ENCODE measurements at places on chromosomes 13 and 19.

DNA sequence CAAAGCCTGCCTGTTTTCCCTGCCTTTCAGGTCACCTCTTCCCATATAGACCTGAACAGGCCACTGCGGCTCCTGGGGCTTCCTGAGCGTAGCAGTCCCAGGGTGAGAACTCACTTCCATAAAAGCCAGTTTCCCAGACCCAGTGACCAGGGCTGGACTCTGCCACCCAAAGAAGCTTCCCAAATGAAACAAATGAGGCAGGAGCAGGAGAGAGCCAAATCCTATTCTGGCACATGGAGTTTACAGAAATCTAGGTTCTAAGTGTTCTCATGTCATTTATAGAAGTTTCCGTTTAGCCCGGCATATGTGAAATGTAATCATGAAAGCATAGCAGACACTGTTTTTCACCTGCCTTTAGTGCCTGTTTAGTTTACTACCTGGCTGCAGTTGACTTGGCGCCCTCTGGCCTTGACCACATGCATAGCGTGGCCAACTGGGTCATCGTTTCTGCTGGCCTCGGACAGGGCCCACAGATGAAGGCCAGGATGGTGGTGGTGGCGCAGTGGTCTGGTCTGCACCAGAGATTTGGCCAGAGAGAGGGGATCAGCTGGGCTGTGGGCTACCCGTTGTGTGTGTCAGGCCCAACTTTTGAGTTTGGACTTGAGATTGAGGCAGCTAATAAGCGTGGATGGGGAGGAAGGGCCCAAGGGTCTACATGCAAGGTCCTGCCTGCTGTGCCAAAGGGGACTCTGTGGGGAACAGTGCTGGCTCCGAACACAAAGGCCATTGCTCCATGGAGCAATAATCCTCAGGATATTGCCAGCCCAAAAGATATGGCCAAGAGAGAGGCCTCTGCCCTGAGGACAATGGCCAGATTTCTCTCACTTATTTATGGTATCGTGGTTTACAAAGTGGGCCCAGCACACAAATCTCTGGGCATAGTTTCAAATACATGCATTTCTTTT, 43.3 kb downstream of the NFIX start:
- no peak for DNase-seq

GRCh38 chr13:106371024-106371423, 164.4 kb downstream of the EFNB2 start:
- DNase-seq, result no peak

- DNase-seq, result peak; percentile 60
These were observed 57.3 kb downstream of the KLF2 start for GRCh38 chr19:16381756-16382401.

GRCh38 chr13:25525884-25526283, 154.1 kb downstream of the ATP8A2 start:
- DNase-seq, result no peak

DNA sequence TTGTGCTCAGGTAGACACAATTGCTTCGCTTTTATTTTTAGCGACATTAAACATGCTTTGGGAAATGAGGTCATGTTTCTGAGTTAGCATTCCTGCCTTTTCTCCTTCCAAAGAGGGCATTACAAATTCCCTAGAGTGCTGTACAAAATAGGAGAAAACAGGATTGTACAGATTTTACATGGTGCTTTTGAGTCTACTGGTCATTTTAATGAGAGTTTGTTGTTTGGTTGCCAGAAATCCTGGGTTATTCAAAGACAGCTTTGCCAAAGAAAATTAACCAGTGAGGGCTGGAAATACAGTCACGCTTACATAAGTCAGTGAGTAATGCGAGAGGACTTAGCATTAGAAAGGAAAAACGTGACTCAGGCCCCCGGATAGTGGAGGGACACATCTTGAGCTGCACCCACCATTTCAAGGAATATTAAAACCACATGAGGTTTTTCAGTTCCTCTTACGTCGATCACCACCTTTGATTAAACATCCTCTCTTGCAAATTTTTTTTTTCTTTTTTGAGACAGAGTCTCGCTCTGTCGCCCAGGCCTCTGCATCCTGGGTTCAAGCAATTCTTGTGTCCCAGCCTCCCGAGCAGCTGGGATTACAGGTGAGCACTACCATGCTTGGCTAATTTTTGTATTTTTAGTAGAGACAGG, 55.4 kb downstream of the SACS start:
- peak; percentile 100 for DNase-seq

GRCh38 chr13:99540530-99540929, 39.3 kb downstream of the TM9SF2 start:
- no peak for DNase-seq

DNA sequence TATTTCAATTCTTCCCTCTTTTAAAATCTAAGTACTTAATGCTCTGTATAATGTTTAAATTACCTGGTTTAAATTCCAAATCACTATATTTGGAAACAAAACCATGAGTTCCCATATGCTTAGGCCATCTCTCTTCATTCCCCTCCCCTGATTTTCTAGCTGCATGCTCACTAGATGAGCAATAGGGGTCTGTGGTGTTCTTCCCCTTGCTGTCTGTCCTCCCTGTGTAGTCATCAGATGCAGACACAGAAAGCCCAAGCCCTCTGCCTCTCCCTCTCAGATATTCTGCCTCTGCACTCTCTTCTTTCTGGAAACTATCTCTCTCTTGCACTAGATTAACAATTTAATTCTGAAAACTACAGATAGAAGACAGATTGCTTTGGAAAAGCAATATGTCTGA, 1730.2 kb downstream of the OLFM4 start:
- DNase-seq, result no peak

DNA sequence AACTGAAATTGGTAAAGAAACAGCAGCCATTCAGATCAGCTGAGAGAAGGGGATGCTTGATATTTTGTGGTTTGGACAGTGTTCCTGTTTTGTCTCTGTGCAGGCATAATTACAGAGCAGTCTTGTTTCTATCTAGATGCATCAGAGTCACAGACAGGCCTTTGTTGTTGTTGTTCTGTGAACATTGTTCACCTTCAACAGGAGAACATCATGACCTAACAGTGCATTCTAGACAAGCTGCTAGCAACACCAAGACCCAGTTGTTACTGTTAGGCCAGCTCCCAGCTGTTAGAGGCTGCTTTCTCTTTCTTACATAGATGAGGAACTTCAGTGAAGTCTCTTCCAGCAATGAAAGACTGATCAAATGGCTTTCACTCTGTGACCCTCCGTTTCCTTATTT, 8.5 kb upstream of the LSR start:
- no peak for DNase-seq

DNA sequence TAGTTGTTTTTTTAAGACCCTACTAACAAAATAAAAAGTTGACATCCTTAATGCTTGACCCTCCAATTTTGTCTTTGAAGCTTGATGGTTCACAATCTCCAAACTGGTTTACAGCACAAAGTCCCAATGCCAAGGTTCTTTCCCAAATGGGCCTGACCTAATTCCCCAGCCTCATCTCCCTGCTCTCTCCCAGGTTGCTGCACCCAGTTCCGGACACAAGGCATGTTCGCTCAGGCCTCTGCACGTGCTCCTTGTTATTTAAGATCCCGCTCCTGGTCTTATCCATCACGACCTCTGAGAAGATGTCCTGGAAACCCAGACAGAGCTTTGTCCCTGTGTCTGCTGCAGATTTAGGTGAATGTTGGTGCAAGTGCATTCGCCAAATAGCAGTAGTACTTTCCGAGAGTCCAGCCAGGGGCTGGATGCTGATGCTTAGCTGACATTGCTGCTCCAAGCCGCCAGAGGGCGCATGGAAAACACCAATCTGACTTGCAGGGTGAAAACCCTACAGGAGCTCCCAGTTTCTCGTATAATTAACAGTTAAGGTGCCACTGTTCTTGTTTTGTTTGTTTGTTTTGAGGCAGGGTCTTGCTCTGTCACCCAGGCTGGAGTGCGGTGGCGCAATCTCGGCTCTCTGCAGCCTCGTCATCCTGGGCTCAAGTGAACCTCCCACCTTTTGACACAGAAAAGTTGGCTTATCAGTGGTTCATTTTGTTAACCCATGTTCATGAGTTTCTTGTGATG, 18.5 kb downstream of the LYPD3 start:
- DNase-seq, result peak; percentile 64

DNA sequence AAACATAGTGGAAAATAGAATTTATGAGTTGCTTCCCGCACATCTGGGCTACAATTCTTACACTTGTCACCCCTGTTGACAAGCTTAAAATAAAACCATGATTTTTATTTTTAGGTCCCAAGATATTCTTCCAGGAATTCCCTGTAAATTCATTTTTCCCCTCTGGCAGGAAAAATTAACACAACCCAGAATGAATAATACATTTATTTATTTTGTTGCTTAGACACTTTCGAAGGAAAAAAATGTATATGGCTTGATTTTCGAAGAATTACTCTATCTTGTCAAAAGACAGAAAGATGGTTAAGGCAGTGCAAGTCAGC, 74.4 kb downstream of the LHFPL6 start:
- peak; percentile 19 for DNase-seq

DNA sequence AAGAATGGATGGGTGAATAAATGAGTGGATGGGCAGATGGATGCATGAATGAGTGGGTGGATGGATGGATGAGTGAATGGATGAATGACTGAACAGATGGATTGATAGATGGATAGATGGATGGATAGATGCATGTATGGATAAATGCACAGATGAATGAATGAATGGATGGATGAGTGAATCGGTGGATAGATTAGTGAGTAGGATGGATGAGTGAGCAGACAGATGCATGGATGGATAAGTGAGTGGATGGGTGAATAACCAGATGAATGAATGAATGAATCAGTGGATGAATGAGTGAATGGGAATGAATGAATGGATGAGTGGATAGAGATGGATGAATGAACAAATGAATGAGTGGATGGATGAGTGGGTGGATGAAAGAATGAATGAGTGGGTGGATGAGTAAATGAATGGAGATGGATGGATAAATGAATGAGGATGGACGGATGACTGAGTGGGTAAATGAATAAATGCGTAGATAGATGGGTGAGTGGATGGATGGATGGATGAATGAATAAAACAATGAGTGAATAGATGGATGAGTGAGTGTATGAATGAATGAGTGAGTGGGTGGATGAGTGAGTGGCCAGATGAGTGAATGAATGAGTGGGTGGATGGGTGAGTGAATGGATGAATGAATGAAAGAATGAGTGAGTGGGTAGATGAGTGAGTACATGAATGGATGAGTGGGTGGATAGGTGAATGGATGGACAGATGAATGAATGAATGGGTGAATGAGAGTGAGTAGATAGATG, 13.0 kb downstream of the GAS6 start:
- no peak for DNase-seq

GRCh38 chr13:37409756-37410155, 188.8 kb downstream of the POSTN start:
- DNase-seq, result peak; percentile 68

GRCh38 chr19:31385744-31386143, 36.5 kb upstream of the TSHZ3 start:
- DNase-seq, result no peak

- no peak for DNase-seq
These were observed 589.8 kb downstream of the LMO7 start for GRCh38 chr13:76225815-76226489.

DNA sequence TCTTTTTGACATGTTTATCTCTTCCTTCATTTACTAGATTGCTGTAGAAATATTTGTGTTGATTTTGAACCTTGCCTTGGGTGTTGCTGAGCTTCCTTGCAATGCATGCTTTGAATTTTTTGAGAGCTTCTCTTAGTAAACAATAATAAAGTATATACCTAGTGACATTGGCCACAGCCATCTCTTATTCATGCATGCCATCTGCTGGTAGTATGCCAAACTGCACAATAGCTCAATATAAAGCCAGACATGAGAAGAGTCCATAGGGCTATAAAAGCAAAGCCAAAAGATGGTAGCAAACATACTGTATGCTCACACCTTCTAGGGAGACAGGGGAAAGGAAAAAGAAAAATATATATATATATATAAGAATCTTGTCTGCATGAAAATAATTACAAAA, 18.9 kb upstream of the ZSCAN5A start:
- DNase-seq, result peak; percentile 48

DNA sequence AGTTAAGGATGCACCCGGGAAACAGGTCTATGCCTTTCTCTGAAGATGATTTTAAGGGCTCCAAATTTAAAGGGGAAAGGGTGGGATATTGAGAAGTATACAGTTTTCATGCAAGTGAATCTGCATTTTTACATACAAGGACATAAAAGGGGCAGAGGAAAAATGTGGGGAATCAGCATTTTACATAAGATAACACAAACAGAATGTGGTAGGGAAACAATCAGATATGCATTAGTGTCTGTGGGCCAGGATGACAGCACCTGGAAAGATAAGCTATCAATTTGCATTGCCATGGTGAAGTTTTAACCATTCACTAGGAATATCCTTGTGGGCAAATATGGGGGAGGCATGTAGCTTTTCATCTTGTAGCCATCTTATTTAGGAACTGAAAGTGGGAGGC, 24.1 kb downstream of the IGFL3 start:
- DNase-seq, result no peak

- DNase-seq, result no peak
These were observed 94.5 kb downstream of the TDRD3 start for GRCh38 chr13:60491531-60491930.

DNA sequence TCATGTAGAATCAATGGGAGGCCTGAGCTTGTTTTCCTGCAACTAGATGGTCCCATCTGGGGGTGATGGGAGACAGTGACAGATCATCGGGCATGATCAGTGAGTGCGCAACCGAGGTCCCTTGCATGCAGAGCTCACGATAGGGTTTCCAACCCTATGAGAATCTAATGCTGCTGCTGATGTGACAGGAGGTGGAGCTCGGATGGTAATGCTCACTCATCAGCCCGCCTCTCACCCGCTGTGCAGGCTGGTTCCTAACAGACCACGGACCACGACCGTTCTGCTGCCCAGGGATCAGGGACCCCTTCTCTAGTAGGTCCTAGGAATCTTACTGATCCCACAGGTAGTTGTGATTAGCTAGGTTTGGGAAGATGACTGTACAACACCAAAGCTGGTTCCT, 23.5 kb upstream of the GARRE1 start:
- no peak for DNase-seq

GRCh38 chr13:114179087-114179658, at the start of gene CFAP97D2:
TSS of gene CFAP97D2 (plus strand) at chr13:114179257. CDS start at chr13:114179331, 74 bp downstream.
- no peak for DNase-seq

GRCh38 chr13:60369242-60369641, 27.8 kb upstream of the TDRD3 start:
- no peak for DNase-seq

- DNase-seq, result no peak
These were observed 38.4 kb downstream of the PCDH8 start for GRCh38 chr13:52810011-52810410.

GRCh38 chr13:27065582-27065981, 106.0 kb downstream of the USP12 start:
- DNase-seq, result no peak

DNA sequence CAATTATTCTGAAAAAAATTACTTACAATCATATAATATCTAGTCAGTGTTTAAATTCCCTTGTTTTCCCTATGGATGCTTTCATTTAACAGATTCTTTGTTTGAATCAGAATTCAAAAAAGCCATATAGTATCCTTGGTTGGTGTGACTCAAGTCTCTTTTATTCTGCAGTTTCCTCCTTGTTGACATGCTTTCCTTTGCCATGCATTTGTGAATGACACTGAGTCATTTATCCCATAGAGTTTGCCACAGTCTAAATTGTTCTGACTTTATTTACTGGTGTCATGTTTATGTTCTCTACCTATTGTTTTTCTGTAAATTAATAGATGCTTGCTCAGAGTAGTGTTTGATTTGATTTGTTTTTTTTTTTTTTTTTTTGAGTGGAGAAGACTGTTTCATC, 893.8 kb upstream of the SLC10A2 start:
- no peak for DNase-seq

- DNase-seq, result no peak
These were observed 131.5 kb upstream of the SPACA7 start for GRCh38 chr13:112244495-112245177.

All from fibroblast of skin of right biceps (primary cell).